ENCODE measurements at places on chromosomes 4 and X.

DNA sequence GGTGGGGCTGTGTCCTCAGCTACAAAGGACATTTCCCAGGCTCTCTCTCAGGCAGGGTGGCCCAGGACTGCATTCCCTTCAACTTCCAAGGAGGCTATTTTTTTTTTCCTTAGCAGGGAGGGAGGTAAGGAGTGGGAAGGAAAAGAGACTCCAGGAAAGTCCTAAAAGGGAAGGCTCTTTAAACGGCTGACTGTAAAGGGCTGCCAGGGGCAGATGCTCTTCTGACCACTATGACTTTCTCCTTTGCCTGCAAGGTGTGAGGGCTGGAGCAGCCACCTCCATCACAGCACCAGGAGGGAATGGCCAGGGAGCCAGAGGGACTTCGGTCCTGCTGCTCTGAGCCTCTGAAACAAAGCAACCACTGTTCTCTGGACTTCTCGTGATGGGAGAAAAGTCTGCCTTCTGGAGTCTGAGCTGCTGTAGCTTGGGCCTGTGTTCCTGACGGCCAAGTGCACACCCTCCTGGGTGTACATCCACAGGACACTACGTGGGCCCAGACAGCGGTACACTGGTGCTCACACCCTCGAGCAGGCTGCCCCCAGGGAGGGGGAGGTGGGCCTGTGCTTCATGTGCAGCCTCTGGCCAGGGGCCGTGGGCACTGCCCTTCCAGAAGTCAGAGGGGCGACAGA is 17.9 kb downstream of the NAT8L start:
- DNase-seq = no peak

DNA sequence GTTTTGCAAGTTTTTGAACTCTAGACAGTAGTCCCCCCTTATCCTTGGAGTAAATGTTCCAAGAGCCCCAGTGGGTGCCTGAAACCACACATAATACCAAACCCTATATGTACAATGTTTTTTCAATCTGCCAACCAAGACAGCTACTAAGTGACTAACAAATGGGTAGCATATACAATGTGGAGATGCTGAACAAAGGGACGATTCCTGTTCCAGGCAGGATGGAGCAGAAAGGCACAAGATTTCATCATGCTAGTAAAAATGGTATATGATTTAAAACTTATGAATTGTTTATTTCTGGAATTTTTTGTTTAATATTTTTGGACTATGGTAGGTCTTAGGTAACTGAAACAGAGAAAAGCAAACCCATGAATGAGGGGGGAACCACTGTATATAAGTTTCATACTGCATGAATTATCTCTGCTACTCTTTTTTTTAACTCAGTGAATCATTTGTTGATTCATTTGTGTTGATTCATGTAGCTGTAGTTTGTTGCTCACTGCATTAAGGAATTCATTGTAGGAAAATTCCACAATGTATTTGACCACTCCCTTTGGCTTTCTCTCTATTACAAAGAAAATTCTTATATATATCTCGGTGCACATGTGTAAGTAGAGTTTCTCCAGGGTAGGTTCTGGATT is 21.9 kb upstream of the ANXA3 start:
- DNase-seq = no peak

DNA sequence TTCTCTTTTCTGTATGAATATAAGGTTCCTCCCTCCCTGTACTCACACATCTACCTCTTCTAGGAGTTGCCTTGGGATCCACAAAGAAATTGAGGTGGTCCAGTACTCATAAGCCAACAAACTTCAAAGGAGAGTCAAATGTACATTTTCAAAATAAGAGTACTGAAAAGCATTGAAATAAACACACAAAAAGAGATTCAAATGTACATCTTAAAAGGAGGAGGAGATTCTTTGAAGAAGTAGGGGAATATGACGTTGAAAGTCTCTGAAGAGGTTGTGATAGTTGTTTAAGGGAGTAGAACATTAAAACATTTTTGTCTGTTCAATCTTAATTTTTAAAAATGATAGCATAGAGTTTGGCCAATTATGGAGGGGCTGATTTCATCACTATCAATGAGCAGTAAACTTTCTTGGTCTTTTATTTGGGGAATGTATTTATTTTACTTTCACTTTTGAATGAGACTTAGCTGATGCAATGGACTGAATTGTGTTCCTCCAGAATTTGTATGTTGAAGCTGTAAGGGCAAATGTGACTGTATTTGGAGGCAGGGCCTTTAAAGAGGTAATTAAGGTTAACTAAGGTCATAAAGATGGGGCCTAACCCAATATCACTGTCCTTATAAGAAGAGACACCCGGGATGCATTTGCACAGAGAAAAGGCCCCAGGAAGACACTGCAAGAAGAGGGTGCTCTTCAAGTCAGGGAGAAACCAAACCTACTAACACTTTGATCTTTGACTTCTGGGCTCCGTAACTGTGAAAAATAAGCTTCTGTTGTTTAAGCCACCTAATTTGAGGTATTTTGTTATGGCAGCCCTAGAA is 226.3 kb upstream of the PGRMC2 start:
- no peak for DNase-seq

DNA sequence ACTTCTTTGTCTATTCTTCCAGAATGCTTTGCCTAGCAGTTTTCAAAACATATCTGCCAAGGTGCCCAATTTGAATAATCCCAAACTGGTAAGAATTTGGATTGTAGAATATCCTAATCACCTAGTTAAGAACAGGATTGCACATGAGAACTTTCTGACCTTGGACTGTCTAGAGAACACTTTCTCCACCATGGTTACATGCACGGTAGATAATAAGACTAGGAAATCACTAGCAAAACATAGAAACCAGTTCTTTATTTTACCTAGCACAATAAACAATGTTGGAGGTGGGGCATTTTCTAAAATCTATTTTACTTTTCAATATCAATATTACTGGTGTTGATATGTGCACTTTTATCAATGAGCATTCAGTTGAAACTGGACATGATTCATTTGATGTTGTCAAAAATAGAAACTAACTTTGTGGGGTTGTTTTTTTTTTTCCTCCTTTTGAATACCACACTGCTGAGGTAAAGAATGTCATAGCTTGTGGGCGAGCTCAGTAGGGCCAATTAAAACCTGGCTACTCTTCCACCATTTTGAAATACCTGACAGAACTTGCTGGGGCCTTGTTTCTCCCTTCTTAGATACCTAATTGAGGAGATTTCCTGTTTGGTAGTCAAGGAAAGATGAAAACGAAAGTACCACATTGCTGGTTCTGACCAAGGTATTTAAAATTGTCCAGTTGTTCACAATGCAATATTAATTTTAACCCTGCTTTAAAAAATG is 10.4 kb downstream of the MID1IP1 start:
- DNase-seq = no peak

DNA sequence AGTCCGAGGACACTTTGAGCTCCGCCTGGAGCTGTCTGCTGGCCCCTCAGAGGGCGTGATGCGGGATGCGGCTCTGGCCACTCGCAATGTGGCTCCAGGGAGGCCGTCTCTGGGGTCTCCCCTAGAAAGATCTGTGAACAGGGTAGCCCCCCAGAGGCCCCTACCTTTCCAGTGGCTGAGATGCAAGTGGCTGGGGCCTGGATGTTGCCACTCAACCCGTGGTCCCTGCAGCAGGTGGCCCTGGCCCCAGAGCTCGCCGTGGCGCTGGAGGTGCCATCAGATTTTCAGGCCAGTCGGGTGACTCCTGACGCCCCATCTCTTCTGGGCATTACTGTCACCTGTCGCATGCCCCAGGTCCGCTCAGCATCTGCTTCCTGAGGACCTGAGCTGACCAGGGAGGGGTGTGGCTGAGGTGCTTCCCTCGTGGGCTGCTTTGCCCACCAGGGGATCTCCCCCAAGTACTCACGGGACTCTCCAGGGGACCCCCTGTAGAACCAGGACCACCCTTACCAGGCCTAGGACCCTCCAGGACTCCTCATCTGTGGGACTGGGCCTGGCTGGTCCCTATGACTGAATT is 102.1 kb upstream of the LRPAP1 start:
- DNase-seq = no peak

GRCh38 chr4:54902271-54902670 is 223.1 kb downstream of the KDR start:
- DNase-seq = no peak

DNA sequence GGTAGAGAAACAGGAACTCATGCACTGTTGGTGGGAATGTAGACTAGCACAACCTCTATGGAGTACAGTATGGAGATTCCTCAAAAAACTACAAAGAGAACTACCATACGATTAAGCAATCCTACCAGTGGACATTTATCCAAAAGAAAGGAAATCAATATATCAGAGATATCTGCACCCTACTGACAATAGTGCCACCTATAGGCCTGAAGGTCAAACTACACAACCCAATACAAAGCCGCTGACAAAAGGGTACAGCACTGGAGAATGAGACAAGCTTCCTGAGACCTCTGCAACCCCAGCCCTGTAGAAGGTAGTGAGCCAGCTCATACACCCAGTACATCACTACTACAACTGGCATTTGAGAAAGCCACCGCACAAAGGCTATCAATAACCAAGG is 67.1 kb downstream of the CBR4 start:
- DNase-seq = no peak

Measured in stimulated activated CD8-positive, alpha-beta memory T cell treated with anti-CD3 and anti-CD28 coated beads, Interleukin-7, amount 100 ng/mL, for 48 hours (primary cell).